ENCODE measurements at places on chromosomes 6 and 20. TPM values are rescaled to one million over a fixed set of nuclear protein-coding genes. Genes with fewer than 3 reads are reported as not detected.

GRCh38 chr20:58847463-58847862 lies 3.2 kb downstream of the GNAS-AS1 start:
- no peak for DNase-seq

Gene ARFGEF3
- total RNA-seq, result 9.5 TPM

GRCh38 chr6:144585217-144585814 lies 300.2 kb downstream of the UTRN start:
- DNase-seq, result no peak

- DNase-seq, result no peak
Observed at GRCh38 chr20:21340991-21341697, 38.0 kb downstream of the XRN2 start.

Gene CAP2
- 5.5 TPM for total RNA-seq

GRCh38 chr6:146857980-146858347 lies 259.2 kb downstream of the ADGB start:
- DNase-seq, result no peak

Gene TMEM200A
- total RNA-seq, result 2.1 TPM

DNA sequence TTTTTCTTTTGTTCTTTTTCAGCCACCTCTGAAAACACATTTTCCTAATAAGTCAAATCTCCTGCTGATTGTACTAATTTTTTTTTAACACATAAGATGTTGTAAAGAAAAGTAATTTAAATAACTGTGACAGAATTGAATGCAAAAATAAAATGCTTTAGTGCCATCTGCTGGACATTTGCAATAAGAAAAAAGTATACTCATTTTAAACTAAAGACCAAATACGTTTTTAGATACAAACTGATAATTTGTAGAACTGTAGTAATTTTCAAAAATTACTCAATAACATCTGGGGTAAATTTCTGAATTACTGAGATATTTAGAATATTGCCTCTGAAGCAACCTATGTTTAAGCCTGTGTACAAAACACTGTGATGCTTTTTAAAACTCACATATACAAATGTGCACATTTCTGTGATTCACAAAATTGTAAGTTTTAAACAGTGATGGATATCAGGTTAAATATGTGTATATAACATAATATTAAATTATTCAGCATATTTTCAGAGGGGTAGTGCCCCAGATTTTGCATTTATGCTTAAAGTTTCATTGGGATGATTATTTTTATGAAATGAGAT lies 198.7 kb downstream of the RIMS1 start:
- DNase-seq, result no peak

DNA sequence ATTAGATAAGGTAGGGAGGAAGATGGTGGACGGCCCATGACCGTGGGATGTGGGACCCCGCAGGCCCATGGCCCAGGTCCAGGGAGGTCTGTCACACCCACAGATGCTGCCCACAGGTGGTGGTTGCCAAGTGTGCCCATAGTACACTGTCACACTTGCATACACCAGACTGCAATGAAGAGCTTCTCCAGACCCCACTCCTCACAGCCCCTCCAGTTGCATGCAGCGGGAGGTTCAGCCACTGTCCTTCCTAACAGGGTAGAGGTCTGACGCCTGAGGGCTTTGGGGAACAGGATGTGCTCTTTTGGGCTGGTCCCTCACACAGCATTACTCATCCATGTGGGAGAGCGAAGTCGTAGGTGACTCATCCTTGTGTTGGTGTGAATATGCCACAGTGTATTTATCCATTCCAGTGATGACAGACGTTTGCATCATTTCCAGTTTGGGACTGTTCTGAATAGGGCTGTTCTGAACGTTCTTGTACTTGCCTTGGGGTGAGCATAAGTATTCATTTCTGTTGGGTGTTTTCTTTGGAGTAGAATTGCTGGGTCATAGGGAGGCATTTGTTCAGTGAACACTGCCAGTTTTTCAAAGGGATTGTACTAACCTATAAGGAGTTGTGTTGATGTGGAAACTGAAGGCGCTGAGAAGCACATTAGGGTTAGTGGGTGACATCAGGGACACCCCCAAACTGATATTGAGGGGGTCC lies 10.1 kb upstream of the PYGB start:
- peak; percentile 91 for DNase-seq

- DNase-seq, result no peak
Observed at GRCh38 chr20:15794409-15794808, 778.8 kb downstream of the KIF16B start.

GRCh38 chr6:81376745-81377144 lies 375.7 kb downstream of the TENT5A start:
- DNase-seq, result no peak

GRCh38 chr6:19463250-19463649 lies 373.9 kb upstream of the ID4 start:
- no peak for DNase-seq

DNA sequence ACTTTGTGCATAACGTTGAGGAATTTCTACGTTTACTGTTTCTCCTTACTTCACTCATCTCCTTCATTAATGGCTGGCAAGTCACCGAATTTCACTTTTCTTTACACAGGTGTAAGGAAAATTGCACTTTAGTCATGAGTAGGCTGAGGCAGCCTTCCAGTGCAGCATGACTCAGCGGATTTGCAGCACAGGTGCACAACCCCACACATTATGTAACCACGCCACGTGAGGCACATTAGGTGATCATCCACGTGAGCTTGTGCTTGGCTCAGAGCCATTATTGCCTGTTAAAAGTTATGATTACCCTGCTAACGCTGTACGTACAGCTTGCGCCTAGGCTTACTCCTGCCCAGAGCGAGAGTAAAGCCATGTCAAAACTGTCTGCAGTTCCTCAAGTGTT lies 158.8 kb downstream of the NKAIN2 start:
- no peak for DNase-seq

DNA sequence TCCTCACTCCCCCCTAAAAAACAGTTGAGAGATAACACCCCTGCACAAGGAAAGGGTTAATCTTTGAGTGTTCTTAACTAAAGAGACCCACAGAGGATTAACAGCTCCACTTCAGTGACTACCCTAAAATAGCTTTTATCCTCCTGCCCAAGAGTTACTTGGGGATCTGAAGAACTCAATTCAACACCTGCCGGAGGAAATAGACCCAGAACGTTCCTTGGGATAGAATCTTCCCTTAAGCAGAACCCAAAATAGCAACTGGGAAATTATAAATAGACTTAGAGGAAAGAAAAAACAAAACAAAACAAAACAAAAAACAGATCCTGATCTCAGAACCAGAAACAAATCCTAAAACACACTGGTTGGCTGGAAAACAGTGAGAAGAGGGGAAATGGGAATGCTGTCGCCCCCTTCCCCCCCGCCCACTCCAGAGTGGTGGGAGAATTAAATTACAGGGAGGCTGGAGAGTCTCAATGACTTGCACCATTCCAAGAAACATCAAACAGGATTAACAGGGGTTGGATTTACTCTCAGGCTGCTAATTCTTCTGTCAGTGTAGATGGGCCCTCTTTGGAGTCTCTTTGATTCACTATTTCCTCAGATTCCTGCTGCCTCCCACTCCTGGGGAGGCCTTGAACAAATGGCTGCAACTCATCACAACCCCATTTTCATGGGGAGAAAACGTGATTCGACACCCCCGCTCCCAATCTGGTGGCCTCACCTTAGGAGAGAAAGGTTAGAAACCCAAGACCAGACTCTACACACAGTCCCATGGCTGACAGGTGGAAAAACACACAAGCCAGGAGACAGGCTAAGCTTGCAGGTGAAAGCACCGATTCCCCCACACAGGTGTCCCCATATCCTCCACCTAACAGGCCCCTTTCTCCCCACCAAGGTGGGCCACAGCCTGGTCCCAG lies 1.4 kb downstream of the PLAGL2 start:
- no peak for DNase-seq

GRCh38 chr6:150627585-150628025 lies 27.9 kb downstream of the PLEKHG1 start:
- no peak for DNase-seq

GRCh38 chr6:105373481-105373880 lies 29.4 kb downstream of the PREP start:
- DNase-seq, result no peak

Gene CTSZ
- total RNA-seq, result 109 TPM

DNA sequence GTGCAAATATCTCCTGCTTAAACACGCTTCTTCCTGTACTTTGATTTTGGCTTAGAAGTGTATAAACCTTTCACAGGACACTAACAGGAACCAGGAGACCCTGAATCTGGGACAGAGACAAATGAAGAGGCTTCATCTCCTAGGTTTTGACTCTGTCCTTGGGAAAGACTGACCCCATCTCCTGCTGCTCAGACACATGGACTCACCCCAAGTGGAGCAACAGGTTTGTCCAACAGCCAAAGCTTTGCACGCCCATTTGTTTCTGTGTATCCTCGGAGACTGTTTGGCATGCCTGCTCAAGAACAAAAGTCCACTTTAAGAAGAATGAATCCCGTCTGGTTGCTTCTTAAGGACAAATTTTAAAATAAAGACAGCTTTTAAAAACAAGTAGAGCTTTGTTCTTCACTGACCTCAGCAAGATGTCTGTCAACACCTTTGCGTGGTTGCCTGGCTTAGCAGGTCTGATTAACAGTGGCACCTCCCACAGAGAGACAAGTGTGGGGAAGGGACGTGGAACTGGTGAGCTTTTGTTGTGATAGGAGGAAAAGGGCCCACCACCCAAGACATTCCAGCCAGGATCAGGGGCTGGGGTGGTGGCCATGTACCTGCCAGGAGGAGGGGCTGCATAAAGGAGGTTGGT lies 202.6 kb downstream of the SOD2 start:
- DNase-seq, result no peak

Gene ARMH2
- not detected for total RNA-seq

GRCh38 chr20:60381643-60382400 lies 423.6 kb downstream of the CDH26 start:
- DNase-seq, result no peak

Gene COL9A3
- total RNA-seq, result 4.6 TPM

DNA sequence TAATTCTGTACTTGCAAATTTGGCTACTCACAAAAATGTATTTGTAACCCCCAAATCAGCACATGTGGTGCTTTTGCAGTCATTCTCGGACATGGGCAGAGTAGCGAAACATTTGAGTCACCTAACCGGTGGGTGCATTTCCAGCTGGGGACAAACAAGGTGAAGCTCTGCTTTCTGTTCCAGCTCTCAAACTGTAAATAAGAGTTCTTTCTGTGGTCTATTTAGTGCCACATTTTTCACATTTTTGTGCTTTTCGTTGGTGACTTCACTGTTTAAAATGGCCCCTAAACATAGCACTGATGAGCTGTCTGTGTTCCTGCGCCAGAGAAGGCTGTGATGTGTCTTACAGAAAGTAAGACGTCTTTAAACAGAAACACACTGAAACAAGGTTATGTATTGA lies 244.5 kb downstream of the CDC5L start:
- no peak for DNase-seq
